ENCODE measurements at places on chromosomes 2 and 18.

DNA sequence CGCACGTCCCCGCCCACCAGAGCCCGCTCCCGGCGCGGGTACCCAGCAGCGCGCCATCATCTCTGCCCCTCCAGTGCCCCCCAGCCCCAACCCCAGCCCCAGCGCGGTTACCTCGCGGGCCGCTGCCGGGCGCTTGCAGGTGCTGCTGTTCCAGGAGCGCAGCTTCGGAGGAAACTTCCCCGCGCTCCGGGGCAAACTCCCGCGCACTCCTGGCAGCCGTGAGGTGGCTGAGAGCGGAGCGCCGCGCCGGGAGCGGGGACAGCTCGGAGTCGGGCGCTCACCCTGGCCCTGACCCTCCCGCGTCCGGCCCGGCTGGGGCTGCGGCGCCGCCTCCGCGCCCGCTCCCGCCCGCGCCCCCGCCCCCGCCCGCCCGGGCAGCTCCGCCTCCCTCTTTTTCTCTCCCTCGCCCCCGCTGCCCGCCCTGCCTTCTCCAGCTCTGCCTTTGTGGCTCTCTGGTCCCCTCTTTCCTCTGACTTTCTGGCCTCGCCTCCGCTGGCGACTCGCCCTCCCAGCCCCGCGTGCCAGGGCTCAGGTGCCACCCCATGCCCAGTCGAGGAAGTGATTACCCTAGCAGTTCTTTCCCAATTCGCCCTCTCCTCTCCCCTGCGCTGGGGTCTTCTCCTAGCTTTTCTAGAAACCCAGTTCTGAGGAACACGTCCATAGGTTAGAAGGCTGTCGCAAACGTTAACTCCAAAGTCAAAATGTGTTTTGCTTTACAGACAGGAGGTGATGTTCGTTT, at the start of gene CHST9:
TSS of gene CHST9 (minus strand) at position 284 of the 739 bp plus-strand sequence. CDS start 42,499 bp downstream, outside the sequence.
- DNase-seq = no peak

GRCh38 chr2:176187899-176188773, at the start of gene HOXD1:
Gene HOXD1, plus strand, starts transcription at chr2:176188668. Its CDS starts 134 bp downstream, at chr2:176188802.
- DNase-seq = peak; percentile 71

DNA sequence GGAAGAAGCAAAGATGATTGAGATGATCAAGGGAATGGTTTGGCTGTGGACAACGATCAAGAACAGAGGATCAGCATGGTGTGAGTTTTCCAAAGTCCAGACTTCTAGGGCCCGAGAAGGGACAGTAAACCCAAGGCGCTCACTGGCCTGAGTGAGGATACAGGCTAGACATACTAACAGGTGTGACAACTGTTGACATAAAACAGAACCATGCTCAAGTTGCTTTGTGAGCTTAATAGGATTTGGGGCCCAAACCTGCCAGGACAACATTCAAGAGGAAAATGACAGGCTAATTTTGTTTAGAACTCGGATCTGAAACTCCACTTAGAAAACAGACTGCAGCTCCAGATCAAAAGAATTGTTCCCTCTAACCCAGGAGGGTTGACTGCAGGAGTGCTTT, 68.1 kb upstream of the ACKR3 start:
- no peak for DNase-seq

- no peak for DNase-seq
Observed at GRCh38 chr2:232352511-232353091, 25.9 kb upstream of the ALPP start.

GRCh38 chr2:206164261-206164862, 4.7 kb downstream of the EEF1B2 start:
- peak; percentile 26 for DNase-seq

- DNase-seq = peak; percentile 39
Observed at GRCh38 chr2:218186355-218186766, 19.6 kb upstream of the CXCR1 start.

GRCh38 chr18:55786651-55787272, 198.8 kb upstream of the TCF4 start:
- DNase-seq = no peak

DNA sequence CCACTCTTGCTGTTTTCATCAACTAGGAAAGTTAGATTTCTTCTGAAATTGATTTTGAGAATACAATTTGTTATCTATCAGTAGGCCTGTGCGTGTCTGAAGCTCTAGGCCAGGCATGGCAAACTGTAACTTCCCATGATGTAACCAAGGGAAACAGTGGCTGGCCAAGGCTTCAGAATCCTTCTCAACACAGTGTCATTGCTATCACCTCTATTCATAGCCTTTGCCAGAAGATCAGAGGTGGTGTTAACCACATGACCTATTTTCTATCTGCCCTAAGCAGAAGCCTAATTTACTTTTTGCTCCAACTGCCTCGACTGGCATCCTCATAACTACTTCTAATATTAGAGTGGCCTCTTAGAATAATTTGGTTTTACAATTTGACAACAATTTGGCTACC, 2.5 kb downstream of the ITGB6 start:
- no peak for DNase-seq

- DNase-seq = no peak
Observed at GRCh38 chr18:42305869-42306593, 351.0 kb downstream of the PIK3C3 start.

DNA sequence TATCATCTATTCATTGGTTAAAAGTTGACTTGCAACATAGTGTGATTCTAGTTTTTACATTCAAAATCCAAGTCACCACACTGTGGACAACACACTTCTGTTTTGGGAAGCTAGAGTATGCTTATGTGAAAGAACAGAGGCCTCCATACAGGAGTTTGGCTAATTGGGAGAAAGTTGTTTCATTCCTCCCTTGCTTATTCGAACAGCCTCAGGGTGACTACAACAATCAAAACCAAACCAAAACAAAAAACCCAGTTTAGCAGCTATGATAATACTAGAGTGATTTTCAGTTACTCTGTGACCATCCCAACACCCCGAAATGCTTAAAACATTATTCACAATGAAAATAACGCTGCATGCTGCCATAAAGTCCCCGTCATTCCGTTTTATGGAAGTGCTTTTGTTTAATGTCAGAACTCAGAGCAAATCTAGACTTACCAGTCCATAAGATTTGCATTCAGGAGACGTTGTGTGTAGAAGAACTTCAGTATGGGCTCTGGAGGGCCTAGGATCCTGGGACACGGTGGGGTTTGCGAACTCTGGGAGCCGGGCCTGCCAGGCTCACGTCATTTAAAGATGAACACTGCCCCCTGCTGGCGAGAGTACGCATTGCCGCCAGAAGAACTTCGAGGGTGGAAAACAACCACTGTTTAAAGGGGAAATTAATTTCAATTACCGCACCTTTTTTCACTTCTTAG, 111.4 kb downstream of the FTCDNL1 start:
- DNase-seq = peak; percentile 65

DNA sequence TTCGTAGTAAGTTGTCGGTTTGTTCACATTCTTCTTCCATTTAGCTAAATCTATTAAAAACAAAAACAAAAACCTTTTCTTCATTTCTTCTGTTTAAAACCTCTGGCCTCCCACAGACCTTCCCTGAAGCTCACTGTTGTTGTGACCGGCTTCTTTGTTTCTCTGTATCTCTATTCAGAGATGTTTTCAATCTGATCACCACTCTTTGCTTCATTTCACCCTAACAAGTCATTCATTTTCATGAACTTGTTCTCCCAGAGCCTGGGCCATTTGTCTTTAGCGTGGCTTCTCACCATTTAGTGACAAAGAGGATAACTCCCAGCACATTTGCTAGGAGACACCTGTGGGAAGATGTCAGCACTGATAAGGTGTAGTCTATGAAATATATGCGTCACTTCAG, 794.2 kb downstream of the ERBB4 start:
- peak; percentile 42 for DNase-seq

GRCh38 chr18:23868136-23868785, 146.3 kb upstream of the TTC39C start:
- DNase-seq = no peak

- no peak for DNase-seq
Observed at GRCh38 chr2:239313776-239314175, 87.0 kb downstream of the HDAC4 start.

- no peak for DNase-seq
Observed at GRCh38 chr2:101796825-101797600, 99.5 kb downstream of the MAP4K4 start.

DNA sequence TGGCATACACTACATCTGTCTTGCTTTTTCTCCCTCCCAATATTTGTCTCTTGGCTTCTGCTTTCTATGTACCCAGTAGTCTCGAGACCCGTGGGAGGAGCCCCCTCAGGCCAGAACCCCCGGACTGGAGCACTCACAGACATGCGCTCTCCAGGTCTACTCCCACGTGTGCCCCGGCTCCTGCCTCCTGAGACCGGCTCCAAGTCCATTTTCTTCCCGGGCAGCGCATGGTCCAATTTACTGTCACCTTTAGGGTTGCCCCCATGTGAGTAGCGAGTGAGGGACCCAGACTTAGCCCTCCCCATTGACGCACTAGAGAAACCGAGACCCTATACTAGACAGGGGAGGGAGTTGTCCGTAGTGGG, 11.8 kb upstream of the TEX51 start:
- DNase-seq = no peak

GRCh38 chr18:55868909-55869308, 280.9 kb upstream of the TCF4 start:
- DNase-seq = no peak

DNA sequence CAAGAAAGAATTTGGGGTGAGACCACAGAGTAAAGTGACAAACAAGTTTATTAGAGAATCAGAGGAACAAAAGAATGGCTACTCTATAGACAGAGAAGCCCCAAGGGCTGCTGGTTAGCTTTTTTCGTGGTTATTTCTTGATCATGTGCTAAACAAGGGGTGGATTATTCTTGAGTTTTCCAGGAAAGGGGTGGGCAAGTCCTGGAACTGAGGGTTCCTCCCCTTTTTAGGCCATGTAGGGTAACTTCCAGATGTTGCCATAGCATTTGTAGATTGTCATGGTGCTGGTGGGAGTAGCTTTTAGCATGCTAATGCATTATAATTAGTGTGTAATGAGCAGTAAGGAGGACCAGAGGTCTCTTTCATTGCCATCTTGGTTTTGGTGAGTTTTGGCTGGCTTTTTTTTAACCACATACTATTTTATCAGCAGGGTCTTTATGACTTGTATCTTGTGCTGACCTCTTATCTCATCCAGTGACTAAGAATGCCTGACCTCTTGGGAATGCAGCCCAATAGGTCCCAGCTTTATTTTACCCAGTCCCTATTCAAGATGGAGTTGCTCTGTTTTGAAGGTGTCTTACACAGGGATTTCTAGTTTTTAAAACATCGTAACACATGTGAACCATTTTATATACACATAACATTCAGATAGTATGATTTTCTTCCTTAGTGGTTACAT, 77.8 kb downstream of the MYO1B start:
- no peak for DNase-seq

GRCh38 chr18:35691625-35692024, 110.1 kb downstream of the GALNT1 start:
- no peak for DNase-seq

DNA sequence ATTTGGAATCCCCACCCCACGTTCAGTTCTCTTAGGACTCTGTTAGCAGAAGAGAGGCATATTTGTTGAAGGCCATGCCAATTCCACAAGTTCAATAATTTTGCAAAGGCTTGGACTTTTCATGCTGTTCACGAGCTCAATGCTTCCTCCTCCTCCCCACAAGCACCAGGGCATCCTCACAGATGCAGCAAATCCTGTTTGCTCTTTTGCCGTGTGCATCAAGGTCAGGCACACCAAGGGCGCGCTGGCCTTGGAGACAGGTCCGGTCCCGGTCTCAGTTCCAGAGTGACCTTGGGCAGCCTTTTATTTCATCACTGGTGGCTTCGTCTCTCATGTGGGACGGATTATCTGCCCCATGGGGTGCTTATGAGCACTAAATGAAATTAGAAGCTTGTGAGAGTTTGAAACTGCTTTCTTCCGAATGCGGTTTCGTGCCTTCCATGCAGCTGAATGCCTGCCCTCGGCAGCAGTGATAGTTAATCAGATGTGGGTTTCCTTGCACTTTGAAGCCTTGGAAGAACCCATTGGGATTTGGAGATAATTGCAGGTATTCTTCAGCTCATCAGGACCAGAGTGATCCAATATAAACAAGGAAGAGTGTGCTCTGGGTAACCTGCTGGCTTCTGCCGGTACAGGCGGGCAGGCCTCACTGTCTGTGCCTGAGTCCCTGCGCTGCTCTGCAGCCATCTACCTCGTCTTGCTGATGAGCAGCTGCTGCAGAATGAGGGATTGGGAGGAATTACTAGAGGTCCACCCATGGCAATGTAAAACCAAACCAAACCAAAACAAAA, 140.8 kb downstream of the SH3BP4 start:
- DNase-seq = no peak

GRCh38 chr2:212532585-212532984, 6.0 kb downstream of the ERBB4 start:
- DNase-seq = no peak

DNA sequence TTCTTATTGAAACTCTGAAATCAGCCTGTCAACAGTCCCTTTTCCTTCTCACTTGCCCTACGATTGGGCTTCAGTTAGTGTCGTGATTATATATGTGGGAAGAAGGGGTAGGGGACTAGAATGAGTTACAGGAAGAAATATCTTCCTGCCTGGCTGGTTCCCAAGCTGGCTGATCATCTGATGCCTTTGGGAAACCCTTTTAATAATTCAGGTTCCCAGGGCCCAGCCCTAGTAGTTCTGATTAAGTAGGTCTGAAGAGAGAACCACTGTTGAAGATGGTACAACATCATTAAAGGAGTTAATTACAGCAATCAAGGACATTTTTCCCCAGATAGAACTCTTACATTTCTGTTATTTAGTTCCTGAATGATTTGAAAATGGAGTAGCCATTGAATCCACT, 110.1 kb upstream of the EML6 start:
- DNase-seq = no peak

DNA sequence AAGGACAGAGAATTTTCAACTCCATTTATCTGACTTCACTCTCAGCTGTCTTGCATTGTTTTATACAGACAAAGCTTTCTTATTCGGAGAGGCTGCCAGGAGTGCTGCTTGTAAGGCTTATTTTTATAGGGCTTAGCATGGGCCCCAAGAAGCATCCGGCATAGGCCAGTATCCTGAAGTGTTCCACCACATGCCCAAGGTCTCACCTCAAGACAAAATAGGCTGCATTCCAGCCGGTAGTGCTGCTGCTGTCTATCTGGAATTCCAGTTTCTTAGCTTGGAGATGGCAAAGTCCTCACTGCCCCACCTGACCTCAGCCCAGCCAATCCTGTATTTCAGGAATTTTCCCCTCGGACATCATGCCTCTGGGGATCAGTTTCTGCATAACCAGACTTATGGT, 47.6 kb upstream of the MCFD2 start:
- no peak for DNase-seq

GRCh38 chr2:183009249-183009899, 28.9 kb downstream of the NCKAP1 start:
- no peak for DNase-seq

All from putamen (tissue), 1 donor.